Mammary epithelial cell (primary cell): ENCODE measurements at places on chromosomes 4 and X.

GRCh38 chr4:114752391-114753165 lies 154.0 kb downstream of the UGT8 start:
- no peak for DNase-seq

DNA sequence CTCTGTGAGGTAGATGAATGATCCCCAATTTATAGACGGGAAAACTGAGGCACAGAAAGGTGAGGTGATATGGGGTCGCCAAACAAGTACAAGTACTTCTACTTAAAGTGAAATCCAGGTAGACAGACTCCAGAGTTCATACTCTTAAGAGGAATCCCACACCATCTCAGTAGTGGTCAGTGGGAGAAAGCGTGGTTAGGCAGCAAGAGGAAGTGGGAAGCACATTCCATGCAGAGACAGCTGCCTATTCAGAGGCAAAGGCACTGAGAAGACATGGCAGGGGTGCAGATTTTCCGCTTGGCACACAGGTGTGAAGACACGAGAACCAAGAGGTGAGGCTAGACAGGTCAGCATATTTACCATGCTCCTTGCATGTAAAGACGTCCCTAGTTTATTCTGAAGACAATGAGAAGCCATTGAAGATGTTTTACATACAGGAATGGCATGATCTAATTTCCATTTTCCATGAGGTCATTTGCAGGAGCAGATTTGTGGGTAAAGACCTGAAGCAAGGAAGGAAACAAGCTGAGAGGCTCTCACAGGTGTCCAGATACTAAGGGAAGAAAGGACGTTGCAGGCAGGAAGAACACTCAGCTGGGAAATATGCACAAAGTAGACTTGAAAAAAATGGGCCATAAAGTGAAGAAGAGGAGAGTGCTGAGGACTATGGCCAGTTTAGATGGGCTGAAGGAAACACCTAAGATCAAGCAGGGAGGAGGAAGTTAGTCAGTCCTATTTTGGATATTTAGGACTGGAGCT lies 17.3 kb upstream of the CLNK start:
- peak; percentile 54 for DNase-seq

DNA sequence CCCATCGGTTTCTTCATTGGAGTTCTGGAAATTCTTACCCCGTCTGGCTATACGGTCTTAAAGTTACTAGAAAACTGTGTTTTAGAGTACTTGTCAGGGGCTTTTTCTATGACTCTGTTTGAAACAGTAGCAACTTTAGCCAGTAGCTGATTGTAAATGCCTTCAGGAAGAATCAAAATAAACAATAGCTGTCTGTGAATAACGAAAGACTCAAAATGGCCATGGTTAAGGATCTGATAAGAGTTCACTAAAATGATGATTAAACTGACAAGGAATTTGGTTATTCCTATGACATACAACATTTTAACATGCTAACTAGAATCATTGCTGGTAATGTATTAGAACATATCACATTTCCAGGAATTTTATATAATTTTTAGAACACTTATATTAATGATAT lies 191.0 kb downstream of the EVC2 start:
- no peak for DNase-seq

GRCh38 chr4:1463088-1463926 lies 57.1 kb upstream of the NKX1-1 start:
- DNase-seq: no peak

DNA sequence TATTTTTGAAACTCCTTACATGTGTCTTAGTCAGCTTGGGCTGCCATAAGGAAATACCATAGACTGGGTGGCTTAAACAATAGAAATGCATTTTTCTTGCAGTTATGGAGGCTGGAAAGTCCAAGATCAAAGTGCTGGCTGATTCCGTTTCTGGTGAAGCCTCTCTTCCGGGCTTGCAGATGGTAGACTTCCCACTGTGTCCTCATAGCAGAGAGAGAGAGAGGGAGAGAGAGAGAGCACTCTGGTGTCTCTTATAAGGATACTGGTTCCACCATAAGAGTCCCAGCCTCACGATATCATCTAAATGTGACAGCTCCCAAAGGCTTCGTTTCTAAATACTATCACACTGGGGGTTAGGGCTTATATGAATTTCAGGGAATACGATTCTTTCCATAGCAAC lies 39.7 kb downstream of the ENPEP start:
- DNase-seq: peak; percentile 42

DNA sequence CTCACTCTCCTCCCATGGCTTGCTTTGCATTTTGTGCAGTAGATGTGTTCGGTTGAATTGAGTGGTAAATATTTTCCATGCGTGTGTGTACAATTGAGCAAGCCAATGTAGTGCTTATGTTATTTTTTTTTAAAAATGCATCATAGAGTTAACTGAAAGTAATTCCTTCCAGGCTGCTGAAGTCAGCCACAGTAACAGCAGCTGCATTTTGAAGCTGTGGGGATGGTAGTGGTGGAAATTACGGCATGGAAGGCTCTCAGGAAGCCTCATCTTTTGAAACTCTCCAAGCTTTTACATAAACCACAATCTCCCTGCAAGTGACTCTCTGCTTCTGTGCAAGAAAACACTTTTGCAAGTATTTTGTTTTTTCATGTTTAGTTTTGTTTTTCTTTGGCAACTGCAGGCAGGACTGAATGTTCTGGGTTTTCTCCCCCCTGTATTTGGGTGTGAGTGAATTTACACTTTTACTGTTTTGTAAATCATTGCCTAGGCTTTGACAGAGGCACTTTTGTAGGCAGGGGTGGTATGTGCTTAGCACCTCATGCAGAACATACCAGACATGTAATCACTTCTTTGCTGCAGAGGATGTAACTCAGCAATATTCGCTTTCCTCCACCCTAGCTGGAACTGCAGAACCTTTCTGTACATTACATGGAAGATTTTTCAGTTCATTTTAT lies 56.2 kb downstream of the LRRC66 start:
- no peak for DNase-seq

DNA sequence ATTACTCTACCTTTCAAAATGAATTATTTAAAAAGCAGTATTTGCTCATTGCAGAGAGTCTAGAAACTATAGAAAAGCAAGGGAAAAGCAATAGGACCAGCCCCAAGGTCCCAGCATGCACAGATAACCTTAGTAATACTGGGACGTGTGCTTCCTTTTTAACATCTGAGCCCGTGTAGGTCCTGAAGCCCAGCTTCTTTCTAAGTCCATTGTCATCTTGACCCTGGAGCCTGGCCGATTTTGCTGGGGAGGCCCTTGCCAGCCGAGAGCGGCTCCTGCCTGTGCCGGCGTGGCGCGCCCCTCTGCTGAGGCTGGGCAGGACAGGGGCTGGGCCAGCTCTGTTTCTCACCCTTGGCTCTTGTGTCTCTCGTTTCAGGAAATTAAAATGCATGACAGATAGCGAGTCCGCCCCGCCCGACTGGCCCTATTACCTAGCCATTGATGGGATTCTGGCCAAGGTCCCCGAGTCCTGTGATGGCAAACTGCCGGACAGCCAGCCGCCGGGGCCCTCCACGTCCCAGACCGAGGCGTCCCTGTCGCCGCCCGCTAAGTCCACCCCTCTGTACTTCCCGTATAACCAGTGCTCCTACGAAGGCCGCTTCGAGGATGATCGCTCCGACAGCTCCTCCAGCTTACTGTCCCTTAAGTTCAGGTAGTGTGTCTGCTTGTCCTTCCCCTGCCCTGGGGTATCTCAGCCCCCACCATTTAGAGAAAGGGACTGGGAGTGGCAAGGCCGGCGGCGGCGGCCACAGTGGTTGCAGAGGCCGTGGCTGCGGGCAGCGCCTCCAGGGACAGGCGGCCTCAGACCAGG lies 4.1 kb downstream of the MSANTD1 start:
- no peak for DNase-seq
